ENCODE measurements at places on chromosomes 5 and 9.
A peak's percentile ranks its signal among the peaks of the same experiment; 100 is the strongest.

DNA sequence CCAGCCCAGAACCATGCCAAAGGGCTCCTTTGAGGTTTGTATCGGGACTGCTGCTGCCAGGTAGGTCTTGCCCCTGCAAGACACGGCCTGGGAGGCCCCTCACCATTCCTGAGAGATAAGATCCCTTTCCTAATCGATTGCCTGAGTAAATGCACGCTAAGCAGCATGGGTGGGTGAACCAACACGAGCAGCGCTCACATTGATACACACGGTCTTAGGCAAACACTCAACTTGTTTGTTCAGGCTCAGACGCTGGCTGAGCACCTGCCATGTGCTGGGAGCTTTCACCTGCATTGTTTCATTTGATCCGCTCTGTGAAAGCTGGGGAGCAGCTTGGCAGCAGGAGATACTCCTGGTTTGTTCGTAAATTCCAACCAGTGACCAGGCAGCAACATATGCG lies 76.9 kb upstream of the NEURL1B start:
- no peak for DNase-seq

GRCh38 chr5:11890777-11891176 lies 13.5 kb downstream of the CTNND2 start:
- no peak for DNase-seq

GRCh38 chr9:126666155-126666803 lies 52.6 kb downstream of the LMX1B start:
- DNase-seq: no peak

DNA sequence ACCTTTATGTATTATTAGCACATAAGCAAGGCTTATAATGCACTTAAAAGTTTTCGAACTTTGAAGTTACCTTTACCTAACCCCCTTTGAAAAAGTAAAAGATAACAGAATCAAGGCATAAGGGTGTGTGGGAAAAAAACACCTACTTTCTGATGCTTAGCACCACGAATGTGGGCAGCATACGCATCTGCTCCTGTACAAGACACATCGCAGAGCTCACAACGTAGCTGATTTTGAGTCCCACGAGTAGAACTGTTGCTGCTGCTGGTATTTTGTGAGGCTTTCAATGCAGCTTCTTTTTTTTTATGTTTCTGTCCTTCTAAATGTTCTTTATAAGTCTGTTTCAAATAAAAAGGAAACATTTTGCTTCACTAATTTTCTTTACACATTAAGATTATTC lies 40.8 kb downstream of the ZFR start:
- no peak for DNase-seq

GRCh38 chr9:123997665-123998277 lies 13.8 kb upstream of the LHX2 start:
- no peak for DNase-seq

DNA sequence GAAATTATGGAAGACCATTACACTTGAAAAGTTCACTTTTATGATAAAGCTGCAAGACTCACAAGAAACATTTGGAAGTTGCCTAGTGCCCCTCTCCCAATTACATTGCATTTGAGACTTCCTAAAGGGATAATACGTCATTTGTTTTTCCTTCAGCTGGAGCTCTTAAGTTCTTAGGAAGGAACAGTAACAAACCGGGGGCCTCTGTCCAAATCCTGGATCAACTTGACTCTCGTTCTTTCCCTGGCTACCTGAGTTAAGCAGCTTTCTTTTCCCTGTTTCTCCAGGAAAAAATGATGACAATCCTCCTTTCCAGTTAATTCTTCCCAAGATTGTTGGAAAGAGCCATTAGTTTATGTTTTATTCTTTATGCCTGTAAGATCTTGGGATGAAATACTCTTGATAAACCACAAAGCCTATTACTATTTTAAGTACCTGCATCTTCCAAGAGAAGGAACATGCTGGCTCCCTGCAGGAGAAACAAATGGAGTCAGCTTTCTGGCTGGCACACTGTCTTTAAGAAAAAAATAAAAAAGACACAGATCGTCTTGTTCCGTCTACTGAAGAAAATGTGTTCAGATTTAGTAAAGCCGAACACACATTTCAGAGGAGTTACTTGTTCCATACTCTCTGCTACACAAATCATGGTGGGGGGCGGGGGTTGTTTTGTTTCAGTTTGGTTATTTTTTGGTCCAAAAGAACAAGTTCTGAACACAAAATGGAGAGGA lies 297.9 kb downstream of the EFNA5 start:
- DNase-seq: no peak

DNA sequence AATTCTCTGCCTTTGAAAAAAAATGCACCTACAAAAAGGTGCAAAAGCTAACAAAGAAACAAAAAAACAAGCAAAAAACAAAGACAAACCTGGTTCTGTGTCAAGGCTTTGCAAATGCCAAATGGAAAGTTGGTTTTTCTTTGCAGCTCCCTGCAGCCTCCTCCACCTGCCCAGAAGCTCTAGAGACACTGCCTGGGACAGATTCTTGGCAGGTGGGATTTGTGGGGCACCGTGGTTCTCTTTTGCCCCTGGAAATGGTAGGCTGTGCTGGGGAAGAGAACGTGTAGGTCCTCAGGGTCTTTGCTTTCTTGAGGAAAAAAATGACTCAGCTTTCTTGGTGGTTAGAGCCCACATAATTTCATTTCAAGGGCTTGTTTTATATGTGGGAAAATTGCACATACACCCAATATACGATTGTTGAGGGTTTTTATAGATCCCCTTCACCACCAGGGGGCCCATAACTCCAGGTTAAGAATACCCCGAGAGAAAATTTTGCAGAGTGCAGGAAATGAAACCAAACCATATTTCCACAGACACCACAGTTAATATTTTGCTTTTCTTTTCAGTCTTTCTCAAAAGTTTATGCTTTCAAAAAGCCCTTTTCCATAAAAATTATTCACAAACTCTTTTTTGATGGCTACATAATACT lies 58.7 kb downstream of the NXNL2 start:
- peak; percentile 43 for DNase-seq

- no peak for DNase-seq
Measured at GRCh38 chr9:112997236-112997941, 14.6 kb downstream of the ZNF883 start.

DNA sequence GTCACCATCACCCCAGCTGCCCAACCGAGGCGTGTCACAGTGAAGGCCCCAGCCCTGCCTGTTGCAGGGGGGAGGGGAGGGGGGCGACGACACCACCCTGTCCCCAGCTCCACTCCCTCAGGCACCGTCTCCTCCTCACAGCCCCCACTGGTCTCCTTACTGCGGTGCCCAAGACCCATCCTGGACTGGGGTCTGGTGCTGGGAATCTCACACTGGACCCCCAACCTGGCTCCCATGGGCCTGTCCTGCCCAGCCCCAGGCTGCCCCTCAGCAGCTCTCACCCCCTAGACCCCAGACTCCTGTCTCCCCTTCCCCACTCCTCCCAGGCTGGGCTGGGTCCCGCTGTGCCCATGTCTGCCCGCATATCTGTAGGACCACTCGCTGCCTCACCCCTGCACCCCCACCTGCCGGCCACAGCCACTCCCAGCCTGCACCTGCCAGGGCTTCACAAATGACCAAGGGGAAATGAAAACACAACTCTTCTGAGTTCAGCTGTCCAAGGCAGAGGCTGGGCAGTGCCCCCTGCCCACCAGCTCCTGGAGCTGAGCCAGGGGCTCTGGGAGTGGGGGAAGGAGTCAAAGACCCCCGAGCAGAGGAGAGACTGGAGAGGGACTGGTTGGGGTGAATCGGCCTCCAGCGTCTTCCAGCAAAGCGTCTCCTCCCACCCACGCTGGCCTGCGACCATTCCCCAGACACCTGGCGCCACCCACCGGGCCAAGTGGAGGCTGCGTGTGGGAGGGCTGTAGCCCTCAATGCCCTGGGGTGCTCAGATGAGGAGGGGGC lies 32.6 kb upstream of the EGFL7 start:
- DNase-seq: peak; percentile 79

DNA sequence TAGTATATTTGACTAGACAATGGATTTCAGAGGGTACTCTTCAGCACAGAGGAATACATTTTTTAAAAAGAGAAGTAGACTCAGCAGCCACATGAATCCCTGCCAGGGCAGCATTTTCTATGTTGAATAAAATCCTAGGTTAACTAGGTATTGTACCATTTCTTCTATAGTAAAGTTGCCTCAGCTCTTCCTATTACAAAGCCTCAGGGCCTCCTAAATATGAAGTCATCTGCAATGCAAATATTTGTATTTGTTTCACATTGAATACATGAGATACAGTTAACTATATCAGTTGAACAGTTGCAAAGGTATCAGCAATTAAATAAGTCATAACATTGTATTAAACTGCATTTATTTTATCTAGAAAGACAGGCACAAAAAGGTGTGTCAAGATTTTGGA lies 59.5 kb downstream of the NUDT12 start:
- DNase-seq: no peak

- no peak for DNase-seq
Measured at GRCh38 chr9:125649826-125650225, 57.2 kb downstream of the MAPKAP1 start.

DNA sequence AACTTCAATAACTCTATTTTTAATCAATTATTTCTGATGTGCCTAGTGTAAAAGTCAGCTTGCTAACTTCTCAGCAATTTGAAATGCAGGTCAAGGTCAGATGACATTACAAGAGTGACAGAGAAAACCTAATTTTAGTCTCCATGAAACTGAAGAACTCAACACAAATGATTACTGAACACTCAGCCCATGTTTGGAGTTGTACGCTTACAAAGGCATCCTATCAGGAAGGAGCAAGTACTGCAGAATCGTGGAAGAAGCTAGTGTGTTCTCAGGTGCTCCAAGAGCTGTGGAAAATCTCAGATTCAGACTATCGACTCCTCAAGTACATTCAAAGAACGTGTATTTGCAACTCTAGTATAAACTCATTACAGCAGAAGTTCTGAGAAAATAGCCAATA lies 526.7 kb downstream of the PDE4D start:
- DNase-seq: no peak

- DNase-seq: no peak
Measured at GRCh38 chr9:72955126-72955455, 2.2 kb upstream of the ALDH1A1 start.

GRCh38 chr5:67814569-67815311 lies 400.8 kb upstream of the PIK3R1 start:
- no peak for DNase-seq

DNA sequence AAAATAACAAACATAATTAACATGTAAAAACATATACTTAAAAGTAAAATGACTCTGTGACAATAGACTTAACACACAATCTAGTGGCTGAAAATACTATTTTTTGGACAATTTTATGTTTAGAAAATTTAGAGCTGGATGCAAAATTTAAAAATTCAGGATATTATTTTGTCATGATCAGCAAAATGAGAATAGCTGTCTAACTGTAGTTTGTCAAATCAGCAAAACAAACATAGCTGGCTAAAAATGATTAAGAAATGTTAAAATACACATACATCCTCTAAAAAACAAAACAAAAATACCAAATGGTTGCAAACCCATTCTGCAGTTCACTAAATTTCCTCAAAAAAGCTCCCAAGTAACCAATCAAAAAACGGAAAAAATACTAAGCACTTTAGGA lies 18.6 kb downstream of the C9orf72 start:
- DNase-seq: no peak

GRCh38 chr5:143142596-143143435 lies 260.7 kb downstream of the NR3C1 start:
- DNase-seq: no peak

- no peak for DNase-seq
Measured at GRCh38 chr5:102139029-102139428, 157.1 kb downstream of the SLCO4C1 start.

- DNase-seq: no peak
Measured at GRCh38 chr9:129656795-129657390, 8.6 kb upstream of the PRRX2 start.

- no peak for DNase-seq
Measured at GRCh38 chr5:103973669-103974068, 411.1 kb upstream of the NUDT12 start.

- DNase-seq: no peak
Measured at GRCh38 chr5:65623482-65623881, 651 bp downstream of the TRIM23 start.

DNA sequence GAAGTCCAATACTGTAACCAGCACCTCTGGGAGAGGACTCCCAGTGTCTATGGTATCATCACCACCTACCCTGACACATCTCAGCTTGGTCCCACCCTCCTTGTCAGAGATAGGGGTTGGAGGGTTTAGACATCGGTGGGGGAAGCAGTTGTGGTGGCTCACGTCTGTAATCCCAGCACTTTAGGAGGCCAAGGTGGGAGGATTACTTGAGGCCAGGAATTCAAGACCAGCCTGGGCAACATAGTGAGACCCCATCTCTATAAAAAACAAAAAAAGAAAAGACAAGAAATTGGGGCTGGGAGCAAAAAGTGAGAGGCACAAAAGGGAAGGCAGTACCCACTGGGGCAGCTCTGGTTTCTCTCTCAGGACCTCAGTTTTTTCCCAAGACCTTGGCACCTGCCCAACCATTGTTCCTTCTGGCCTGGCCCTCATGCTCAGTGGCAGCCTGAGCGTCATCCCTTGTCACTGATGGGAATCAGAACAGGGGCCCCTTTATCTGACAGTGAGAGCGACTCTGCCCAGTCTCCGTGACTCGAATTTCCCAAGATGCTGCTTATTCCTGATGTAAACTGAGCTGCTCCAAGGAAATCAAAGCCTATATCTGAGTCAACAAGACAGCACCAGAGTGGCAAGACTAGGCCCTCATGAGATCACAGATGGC lies 80.5 kb upstream of the HSPA9 start:
- no peak for DNase-seq

DNA sequence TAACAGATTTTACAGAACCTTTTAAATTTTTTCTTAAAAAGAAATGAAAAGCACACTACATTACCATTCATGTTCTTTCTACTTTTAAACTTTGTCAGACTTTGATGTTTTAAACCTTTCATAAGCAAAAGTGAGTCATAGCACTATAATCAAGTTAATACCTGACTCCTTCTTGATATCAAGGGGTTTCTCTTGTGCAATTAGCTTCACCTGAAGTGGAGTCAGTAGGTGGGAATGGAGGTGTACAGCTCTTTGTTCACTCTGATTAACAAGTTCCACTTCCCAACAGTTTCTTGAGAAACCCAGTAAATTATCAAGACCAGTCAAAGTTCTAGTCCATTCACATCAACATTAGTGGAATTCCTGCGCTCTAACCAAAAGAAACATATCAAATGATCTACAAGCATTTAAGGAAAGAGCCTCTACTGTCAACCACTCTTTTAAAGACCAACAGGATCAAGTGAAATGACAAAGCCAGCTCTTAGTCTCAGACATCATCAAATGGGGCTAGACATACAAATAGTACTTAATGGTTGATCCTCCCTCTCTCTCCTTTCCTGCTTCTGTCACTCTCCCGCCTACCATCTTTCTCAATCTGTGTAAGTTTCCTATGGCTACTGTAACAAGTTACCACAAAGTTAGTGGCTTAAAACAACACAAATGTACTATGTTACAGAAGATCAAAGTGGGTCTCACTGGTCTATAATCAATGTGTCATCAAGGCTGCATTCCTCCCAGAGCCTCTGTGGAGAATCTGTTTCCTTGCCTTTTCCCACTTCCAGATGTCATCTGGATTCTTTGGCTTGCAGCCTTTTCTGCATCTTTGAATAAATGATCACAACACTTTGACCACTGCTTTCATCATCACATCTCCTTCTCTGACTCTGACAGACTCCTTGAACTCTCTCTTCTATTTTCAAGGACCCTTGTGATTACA lies 68.0 kb downstream of the HINT1 start:
- no peak for DNase-seq

GRCh38 chr5:98839469-98840383 lies 66.3 kb downstream of the RGMB start:
- peak; percentile 9 for DNase-seq

- no peak for DNase-seq
Measured at GRCh38 chr5:52945040-52945439, 44.1 kb upstream of the ITGA2 start.

GRCh38 chr5:158456756-158457155 lies 597.8 kb upstream of the CLINT1 start:
- no peak for DNase-seq

GRCh38 chr5:176941951-176942350 lies 42.8 kb upstream of the HK3 start:
- no peak for DNase-seq

Data from GM12891 (cell line).